ENCODE measurements at places on chromosomes 3 and 15.
A peak's percentile ranks its signal among the peaks of the same experiment; 100 is the strongest.

- no peak for DNase-seq
These were observed 2.6 kb upstream of the DAPK2 start for GRCh38 chr15:64048781-64049460.

DNA sequence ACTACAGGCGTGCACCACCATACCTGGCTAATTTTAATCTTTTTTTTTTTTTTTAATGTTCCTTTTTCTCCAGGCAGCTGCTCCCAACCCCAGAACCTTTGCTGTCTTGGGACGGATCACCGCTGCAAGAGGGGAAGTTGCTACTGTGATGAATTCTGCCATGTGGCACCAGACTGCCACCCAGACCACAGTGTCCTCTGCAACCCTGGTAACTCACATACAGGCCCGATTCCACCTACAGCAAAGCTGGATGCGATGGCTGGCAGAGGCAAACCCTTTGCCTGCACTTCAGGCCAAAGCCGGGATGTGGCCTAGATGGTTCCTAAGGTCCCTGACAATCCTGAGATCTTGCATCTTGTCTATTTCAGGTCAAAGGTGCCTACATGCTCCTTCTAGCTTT lies 12.7 kb upstream of the MUC20 start:
- DNase-seq, result no peak

GRCh38 chr15:56844892-56845291 lies 73.6 kb upstream of the TCF12 start:
- no peak for DNase-seq

DNA sequence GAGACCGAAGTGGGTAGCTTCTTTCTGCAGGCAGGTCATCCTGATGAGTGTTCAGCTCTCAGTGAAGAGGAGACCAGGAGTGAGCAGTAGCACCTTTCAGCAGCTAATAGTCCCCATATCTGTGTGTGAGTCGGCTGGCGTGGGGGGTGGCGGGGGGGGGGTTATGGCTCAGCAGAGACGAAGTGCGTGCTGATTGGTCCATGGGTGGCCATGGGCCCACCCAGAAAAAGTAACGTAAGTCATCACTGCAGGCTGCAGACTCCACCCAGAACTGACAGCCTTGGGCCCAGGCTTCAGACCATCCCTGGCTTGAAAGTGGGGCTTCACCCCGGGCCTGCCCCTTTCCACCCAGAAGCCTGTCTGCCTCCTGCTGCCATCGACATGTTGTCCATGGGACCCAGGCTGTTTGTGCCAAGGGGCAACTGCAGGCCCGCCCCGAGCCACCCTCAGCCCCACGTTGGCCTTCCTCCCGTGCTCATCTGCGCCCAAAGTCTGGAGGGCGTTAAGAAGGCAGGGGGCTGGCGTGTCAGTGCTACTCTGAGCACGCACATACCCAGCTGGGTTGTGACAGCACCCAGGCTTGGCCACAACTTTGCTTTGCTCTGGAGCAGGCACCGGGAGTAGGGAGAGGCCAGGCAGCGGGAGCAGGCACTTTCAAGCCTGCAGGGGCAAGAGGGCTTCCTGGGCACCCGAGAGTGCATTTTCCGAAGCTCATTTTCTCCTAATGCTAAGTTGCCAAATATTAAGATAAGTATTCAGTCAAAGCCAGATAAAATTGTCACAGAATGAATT lies 511.7 kb upstream of the CDIN1 start:
- DNase-seq, result no peak

DNA sequence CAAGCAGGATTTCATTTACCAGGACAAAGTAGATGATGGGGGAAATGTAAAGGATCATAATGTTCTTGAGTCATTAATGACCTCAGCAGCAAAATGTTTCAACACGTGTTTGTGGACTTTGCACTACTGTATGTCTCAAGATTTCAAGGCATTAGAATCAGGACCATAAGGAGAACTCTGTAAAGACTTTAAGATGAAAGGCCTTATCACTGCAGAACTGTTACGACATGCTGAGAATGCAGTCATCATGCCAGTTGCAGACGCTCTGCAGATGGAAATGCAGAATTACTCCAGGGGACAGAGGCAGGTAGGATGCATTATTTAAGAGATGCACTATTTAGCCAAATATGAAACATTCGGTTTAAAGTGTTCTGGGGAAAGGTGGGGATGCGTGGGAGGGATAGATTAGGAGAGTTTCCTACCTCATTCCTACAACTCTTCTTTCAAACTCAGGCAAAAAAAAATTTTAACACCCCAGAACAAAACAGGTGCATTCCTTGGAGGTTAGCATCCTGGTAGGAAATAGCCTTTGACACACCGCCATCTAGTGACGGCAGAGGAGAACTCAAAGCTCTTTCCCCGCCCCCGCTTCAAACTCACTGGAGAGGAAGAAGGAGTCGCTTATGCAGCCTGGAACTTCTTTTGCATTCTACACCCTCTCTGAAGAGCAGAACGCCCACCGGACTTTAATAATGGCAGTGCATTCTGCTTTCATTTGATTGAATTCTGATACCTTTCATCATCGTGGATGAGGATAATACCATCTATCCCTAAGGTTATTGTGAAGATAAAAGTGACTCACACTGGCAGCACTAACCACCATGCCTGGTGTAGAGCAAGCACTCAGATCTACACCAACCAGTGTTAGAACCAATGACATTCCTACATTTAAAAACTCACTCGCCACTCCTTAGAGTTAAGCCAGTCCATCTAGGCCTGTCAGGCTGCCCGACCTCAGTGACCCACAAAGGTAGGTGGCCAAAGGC lies 43.1 kb upstream of the TOPAZ1 start:
- peak; percentile 20 for DNase-seq

- DNase-seq, result no peak
These were observed 530.4 kb downstream of the NAALADL2 start for GRCh38 chr3:175389560-175389959.

DNA sequence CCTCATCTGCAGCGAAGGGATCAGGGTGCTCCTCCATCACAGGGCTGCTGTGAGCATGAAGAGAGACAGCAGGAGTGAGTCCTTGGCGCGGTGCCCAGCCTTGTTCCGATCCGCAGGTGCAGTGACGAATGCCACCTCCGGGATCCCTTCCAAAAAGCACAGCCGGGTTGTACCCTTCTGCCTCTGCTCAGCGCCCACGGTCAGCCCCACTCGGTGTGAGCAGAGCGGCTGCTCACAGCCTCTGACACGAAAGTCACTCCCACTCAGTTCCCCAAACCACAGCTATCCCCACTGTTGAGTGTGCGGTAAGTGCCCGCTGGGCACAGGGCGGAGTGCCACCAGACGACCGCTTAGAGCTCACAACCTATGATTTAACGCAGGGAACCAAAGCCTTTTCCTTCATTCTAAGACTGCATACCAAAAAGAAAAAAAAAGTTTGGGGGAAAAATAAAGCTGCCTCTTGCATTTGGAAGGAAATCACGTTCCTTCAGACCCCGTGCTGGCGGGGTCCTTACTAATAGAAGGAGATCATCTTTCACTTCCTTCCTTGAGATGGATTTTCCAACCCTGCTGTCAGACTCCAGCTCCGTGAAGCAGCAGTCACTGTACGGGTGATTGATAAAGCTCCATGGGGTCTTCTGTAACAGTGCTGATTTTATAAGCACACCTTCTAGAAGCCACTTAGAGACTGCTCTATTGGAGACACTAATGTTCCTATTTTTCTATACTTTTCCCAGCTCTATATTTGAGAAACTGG lies 34.7 kb upstream of the TUBGCP5 start:
- DNase-seq, result no peak

- no peak for DNase-seq
These were observed 146.4 kb downstream of the EPHA6 start for GRCh38 chr3:96960661-96961330.

DNA sequence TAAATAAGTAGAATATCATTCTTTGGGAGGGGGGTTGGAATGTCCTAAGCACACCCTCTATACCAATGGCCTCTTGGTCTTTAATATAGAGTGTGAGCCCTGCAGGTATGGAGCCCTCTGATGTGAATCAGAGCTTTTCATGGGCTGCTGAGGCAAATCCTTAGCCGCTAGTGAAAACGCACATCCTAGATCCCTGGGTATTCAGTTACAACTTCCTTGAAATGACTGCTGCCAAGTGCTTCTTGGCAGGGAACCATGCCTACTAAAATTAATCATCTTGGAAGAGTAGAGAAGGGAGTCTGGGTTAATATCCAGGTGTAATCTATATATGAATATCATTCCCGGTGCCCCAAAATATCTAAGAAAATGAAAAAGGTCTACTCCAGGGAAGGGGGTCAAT lies 109.1 kb downstream of the POLQ start:
- DNase-seq, result no peak

- DNase-seq, result peak; percentile 1
These were observed 26.6 kb upstream of the PLXNA1 start for GRCh38 chr3:126956361-126956760.

GRCh38 chr3:127467391-127467790 lies 123.1 kb downstream of the TPRA1 start:
- DNase-seq, result no peak

- DNase-seq, result no peak
These were observed 150.6 kb downstream of the DUT start for GRCh38 chr15:48481802-48482201.

DNA sequence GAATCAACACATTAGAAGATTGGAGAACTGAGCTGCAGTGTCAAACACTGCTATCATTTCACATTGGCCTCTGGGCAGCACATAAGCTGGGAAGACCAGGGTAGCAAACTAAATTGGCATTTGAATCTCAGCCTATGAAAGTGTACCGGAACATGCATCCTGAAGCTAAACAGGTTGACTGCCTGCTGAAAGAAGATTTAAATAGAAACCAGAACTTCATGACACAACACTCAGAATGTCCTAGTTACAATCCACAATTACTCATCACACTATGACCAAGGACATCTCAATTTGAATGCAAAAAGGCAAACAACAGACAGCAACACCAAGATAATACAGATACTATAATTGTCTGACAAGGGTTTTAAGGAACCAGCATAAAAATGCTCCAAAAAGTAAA lies 26.2 kb downstream of the TM2D3 start:
- DNase-seq, result no peak

DNA sequence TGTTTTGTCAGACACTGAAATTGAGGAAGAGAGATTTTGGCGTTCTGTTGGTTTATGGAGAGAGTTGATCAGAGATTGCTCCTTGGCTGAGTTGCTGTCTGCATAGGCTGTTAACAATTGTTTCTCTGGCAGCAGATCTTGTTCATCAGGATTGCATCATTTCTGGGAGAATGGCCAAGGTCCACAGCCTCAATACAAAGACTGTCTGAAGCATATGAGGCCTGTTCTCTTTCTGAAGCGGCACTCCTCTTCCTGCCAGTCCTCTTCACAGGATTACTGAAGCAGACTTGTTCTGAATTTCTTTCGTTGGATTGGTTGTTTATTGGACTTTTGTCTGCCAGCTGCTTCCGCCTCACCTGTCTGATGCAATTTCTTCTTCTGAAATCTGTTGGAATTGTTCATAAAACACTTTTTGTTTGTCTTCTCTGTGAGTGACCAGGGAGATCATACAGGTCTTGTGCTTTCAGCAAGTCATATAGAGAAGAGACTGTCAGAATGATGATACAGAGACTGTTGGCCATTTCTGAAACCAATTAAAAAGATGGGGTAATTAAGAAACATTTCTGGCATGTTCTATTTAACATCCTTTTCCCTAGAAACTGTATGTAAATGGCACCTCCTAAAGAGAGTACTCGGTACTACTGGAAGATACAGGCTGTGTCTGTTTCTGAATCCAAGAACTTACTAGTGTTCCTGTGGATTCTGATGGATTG lies 25.5 kb downstream of the SETD5 start:
- peak; percentile 38 for DNase-seq

- DNase-seq, result no peak
These were observed 928.1 kb downstream of the FHIT start for GRCh38 chr3:60323180-60323579.

GRCh38 chr15:81163961-81164800 lies 30.1 kb downstream of the CFAP161 start:
- DNase-seq, result no peak

GRCh38 chr15:56038015-56038414 lies 44.6 kb upstream of the NEDD4 start:
- DNase-seq, result no peak

DNA sequence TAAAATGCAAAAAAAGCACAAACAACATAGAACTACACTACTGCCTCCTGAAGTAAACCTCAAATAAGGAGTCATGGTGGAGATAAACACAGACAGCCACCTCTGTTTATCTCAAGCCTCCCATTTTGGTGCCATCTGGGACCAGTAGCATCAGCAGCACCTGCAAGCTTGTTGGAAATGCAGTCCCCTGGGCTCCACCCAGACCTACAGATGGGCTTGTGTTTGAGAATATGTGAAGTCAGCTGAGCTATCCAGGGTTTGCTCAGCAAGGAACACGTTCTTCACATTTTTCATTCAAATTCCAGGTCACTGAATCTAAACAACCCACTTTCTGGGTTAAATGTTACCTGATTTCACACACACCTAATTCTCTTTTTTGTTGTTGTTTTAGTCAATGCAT lies 45.5 kb downstream of the RASGRF1 start:
- DNase-seq, result no peak

DNA sequence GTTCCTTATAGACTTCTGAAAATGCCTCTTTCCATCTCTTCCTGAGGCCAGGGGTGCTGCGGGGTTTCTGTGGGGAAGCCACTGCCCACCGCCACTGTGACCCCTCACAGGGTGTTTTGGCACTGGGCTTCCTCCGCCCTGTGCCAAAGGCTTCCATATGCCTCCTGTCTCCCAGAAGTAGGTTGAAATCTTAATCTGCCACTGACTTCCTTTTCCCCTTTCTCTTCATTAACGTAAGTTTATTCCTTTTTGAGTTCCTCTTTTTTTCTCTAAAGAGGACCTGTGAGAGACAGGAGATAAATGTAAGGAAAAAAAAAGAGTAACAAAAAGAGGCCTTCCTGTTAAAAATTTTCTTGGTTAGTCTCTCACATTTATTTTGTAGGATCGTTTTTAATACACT lies 220.5 kb downstream of the CTNNB1 start:
- DNase-seq, result no peak

GRCh38 chr15:86433983-86434382 lies 354.3 kb downstream of the AGBL1 start:
- no peak for DNase-seq

GRCh38 chr3:26108846-26109489 lies 319.1 kb downstream of the OXSM start:
- DNase-seq, result no peak

DNA sequence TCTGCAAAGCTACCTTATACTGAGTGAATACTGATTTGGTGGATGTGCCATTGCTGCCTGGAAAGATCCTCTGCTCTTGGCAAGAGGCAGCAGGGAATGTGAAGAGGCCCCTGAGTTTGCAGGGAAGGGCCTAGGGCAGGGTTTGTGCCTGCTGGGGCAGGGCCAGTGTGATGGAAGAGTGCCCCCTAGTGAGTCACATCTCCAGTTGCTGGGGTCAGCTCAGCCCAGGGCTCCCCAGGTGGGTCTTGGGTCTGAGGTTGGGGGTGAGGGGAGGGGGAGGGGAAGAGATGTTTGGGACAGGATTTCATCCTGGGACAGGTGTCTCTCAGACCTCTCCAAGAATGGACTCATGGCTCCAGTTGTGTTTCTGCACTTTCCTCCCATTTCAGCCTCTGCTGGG lies 4.1 kb upstream of the AMOTL2 start:
- DNase-seq, result no peak
